ENCODE measurements at places on chromosomes 6 and 20.
A peak's percentile ranks its signal among the peaks of the same experiment; 100 is the strongest.

DNA sequence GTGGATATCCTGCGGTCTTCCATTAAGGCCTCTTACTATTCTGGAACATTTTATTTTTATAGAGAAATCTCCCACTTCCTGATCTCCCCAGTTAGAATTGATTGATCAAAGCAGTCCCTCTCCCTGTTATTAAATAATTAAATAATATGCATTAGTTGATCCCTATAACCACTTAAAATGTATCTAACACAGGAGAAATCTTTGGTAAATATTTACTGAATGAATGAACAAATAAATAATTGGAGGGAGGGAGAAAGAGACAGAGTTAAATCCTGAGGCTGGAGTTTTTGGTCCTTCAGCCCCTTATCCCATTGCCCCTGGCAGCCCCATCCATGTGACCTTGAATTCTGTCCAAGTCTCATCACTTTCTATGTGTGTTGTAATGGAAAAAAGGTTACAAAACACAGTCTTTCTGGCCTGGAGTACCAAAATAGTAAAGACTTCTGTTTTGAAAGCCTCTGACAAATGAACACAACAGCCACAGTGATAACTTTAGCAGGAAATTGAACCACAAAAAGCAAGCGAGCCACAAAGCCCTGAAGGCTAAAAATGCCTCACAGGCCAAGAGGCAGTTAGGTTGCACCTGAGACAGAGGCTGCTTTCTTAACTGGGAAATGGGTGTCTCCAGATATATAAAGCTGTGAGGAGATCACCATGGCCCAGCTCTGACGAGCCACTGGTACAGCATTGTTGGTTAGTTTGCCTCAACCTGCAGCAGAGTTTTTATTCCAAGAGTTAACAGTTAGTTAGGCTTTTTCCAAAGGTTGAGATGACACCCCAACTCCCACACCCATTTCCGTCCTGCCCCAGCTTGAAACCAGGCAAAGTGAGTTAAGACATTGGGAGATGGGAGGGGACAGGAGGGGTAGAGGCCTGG, 11.3 kb downstream of the NT5E start:
- no peak for DNase-seq

GRCh38 chr6:73139681-73140383, 85.5 kb downstream of the KHDC1L start:
- no peak for DNase-seq

GRCh38 chr20:64219202-64219601, 36.3 kb upstream of the PCMTD2 start:
- DNase-seq, result no peak

DNA sequence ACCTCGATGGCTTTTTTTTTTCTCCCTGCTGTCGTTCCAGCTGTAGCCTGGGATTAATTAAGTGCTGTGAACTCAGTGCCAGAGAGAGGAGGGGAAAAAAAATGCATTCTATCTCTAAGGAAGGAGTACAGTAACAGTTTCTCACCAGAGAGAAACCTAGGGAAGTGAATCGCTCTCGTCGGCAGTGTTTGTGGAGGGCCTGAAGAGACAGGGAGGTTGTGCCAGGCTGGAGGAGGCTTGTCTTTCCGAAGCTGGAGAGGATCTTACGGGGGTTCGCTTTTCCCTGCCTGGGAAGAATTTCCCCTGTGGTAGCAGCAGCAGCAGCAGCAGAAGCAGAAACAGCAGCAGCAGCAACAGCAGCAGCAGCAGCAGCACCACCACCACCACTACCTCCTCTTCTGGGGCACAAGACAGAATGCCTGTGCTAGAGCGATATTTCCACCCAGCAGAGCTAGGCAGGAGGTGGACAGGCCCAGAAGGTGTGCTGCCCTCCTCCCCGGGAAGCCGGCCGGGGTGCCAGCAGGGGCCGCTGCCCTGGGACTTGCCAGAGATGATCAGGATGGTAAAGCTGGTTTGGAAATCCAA, 186.5 kb downstream of the PDE7B start:
- no peak for DNase-seq

DNA sequence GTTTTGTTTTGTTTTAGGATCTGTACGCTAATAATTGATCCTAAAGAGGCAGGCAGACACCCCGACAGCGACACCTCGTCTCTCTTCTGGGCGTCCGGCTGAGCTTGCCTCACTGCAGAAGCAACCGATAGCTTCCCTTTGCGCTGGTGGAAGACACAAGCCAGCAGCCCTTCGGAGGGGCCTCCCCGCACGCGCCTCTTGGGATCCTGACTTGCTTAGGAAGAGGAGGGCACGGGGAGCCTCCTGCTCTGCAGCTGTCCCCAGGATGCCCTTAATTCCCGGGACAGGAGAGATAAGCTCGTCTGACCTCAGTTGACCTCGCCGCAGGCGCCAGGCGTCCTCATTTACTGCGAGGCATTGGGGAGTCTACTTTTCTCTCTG, 94.0 kb downstream of the CD83 start:
- DNase-seq, result no peak

- DNase-seq, result no peak
Measured at GRCh38 chr6:84977363-84977705, 212.9 kb upstream of the TBX18 start.

DNA sequence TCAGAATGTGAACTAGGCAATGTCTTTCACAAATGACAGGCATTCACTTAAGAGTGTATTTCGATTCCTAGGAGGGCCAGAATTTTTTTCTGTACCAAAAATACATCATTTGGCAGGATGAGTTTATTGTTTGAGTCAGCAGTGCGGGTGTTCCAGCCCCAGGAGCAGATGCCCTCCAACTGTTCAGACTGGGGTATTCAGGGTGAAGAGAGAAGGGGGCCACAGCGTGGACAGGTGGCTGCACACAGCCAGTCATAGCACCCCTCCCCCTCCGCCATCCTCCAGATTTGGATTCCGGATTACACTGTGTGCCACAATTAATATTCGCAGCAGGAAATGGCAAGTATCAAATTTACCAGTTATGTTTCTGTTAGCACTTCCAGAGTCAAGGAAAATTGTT, 38.6 kb downstream of the RIPOR2 start:
- no peak for DNase-seq

DNA sequence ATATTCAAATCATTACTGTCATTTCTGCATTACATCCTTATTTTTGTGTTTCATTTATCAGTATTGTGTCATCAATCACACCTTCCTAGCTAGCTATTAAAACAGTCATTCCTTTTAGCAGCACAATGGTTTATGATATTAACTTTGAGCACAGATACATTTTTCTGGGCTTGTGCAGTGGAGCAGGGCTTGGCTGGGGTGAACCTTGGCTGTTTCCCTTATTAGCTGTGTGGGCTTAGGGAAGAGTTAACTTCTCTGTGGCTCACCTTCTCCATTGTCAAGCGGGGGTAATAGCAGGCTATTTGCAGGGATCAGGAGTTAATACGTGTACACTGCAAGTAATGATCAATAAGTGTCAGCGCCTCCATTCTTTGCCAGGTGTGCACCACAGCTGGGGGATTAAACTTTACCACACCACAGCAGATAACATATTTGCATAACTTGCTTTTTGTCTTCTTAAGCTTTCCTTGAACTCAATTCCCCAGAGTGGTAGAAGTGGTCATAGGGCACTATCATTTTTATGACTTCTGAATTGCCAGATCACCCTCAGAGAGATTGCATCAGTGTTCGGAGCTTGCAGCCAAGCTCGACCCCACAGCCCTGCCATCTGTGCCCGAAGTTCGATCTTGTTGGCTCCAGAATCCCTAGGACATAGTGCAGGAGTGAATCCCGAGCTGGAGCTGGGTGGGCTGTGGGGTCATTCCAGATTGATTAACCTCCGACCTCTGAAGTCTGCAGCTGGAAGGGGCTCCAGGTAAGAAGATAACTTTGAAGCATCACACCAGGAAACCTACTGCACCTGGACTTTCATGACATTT, 1.5 kb upstream of the PYGB start:
- no peak for DNase-seq

- peak; percentile 45 for DNase-seq
Measured at GRCh38 chr20:16747291-16747811, 807 bp upstream of the OTOR start.

DNA sequence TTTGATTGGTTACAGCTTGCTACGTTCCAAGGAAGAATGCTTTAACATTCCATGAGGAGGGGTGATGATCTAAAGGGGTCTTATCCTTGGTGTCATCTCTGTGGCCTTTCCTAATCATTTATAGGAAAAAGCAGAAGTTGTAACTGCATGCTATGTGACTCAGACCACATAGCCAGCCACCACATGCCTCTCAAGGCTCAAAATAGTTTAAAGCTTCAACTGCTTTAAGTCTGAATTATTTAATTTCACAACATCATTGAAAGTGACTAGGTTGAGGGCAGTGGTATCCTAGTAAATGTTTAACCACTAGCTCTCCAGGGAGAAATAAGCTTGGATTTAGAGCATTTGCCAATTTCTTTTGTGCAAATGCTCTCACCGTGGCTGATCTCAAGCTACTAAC, 29.7 kb downstream of the MC3R start:
- no peak for DNase-seq

- DNase-seq, result no peak
Measured at GRCh38 chr6:155117256-155117655, 122.1 kb downstream of the TIAM2 start.

DNA sequence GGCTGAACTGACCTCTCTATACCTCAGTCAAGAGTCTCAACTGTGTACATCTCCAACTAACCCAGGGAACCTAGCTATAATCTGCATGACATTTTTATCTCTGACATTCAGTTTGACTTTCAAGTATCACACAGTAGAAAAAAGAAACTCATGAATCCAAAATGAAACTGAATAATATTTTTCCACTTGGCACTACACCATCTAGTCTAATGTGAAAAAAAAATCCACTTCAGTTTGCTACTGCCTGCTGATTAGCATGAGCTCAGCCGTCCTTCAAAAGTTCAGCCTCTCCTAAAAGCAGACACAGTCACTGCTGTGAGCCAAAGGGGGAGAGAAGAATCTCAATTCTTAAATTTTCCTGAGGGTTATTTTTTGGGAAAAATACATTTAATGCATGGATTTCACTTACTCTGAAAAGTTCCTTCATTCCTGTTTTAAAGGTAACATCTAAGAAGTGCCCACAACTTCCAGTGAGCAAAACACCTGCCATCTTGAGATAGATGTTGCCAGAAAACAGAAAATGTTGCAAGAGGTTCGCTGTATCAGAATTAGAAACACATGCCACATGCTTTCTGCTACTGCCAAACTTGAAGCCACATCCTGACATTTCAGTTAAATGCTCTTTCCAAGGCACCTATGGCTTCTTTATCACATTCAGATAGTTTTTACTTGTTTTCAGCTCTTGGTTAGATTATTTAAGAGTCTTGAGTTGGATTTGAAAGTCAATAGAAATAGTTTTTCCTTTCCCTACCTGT, 95.4 kb downstream of the MKKS start:
- no peak for DNase-seq

DNA sequence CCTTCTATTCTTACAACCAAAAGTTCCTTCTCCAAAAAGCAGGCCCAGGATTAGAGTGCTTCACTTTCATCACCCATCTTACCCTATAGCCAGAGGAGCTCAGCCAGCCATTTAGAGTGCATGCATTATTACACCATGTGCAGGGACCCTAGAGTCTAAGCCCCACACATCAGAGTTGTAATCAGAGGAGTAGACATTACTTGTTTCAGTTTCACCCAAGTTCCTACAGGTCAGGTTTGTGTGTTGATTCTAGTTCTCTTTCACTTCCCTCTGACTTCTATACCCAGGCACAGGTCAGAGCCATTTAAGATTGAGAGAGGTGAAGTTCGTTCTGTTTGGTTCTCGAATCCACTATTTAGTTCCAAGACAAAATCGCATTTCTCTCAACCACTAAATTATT, 16.3 kb upstream of the ARFGEF3 start:
- DNase-seq, result no peak

DNA sequence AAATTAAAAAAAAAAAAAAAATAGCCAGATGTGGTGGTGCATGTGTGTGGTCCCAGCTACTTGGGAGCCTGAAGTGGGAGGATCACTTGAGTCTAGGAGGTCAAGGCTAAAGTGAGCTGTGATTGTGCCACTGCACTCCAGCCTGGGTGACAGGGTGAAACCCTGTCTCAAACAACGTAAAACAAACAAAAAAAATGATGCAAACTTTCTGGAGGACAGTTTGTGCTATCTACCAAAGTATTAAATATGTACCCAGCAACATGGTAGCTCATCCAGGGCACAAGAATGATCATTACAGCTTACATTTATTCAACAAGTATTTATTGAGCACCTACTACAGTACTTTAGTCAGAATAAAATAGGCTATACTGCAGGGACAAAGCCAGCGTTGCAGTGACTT, 40.4 kb upstream of the PTPN1 start:
- no peak for DNase-seq

DNA sequence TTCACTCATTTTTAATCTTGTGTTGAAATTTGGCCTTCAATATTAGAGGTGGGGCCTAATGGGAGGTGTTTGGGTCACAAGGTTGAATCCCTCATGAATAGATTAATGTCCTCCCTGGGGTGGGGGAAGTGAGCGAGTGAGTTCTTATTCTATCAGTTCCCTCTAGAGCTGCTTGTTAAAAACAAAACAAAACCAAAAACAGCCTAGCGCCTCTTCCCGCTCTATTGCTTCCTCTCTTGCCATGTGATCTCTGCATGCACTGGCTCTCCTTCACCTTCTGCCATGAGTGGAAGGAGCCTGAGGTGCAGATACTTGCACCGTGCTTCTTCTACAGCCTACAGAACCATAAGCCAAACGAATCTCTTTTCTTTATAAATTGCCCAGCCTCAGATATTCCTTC, 89.6 kb upstream of the SLC35F1 start:
- no peak for DNase-seq
